Liver (tissue), 10 donors: ENCODE measurements at places on chromosomes 6 and 20. TPM values are rescaled to one million over a fixed set of nuclear protein-coding genes. Genes with fewer than 3 reads are reported as not detected.

DNA sequence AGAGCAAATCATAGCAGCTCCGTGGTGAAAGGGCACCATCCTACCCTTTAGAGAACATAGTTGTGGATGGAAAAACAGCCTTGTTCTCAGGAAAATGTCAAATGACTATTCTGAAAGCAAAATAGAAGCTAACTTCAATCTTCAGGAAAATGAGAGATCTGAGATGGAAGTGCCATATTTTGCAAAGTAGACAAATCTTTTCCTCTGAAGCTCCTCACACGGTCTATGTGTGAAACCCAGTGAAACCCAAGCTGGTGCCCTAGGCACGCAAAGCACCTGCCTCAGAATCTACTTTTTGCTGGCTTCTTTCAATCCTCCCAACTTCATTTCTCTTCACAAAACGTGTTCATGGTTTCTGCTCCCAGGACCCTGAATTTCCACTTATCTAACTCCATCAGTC is 325.2 kb upstream of the CDH4 start:
- no peaks in the 10 kb centered on the region for H3K36me3 ChIP-seq
- H3K27ac ChIP-seq, result no peak overlapping the region
- no peak overlapping the region for H3K4me3 ChIP-seq
- DNase-seq, result no peak
- no peaks in the 10 kb centered on the region for H3K27me3 ChIP-seq

DNA sequence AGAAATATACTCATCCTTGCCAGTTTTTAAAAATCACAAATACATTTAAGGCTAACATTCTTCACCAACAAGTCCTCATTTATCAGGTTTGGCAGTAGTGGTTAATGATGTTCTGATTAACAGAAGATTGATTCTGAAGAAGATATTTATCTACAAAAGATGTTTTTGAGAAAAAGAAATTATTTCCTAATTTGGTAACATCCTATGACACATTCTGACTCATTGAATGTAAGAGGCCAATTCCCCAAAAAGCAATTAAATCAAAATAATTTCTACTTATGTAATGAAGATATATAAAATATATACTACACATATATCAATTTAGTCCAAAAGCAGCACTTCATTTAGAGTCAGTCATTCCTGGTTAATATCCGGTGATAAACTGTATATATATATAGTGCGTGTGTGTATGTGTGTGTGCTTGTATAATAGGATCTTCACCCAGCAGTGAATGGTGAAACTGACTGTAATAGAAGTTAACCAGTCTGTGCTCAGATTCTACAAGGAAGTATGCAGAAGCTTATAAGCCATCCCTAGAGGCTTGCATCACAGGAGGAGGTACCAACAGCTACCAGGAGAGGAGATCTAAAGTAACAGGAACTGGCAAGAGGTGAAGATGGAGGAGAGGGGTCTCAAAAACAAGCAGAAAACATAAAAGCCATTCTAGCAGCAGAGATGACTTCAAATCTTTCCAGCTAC is 82.9 kb upstream of the MARCKS start:
- H3K4me3 ChIP-seq, result no peak overlapping the region
- no peaks in the 10 kb centered on the region for H3K36me3 ChIP-seq
- no peaks in the 10 kb centered on the region for H3K27me3 ChIP-seq

DNA sequence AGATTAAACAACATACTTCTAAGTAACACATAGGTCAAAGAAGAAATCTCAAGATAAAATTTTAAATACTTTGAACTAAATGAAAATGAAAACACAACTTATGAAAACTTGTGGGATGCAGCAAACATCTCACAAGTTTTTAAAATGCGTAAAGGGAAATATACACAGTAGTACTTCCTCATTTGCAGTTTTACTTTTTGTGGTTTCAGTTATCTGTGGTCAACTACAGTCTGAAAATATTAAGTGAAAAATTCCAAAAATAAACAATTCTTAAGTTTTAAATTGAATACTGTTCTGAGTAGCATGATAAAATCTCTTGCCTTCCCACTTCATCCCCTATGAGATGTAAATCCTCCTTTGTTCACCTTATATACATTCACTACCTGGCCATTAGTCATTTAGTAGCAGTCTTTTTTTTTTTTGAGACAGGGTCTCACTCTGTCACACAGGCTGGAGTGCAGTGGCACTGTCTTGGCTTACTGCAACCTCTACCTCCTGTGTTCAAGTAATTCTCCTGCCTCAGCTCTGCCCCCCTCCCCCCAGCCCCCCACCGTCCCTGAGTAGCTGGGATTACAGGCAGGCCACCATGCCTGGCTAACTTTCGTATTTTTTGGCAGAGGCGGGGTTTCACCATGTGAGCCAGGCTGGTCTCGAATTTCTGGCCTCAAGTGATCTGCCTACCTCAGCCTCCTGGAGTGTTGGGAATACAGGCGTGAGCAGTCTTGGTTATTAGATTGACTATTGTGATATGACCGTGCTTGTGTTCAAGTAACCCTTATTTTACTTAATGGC is 154.6 kb upstream of the AHI1 start:
- H3K27me3 ChIP-seq, result no peaks in the 10 kb centered on the region
- no peak for DNase-seq
- no peak overlapping the region for H3K4me3 ChIP-seq
- H3K27ac ChIP-seq, result no peak overlapping the region
- no peaks in the 10 kb centered on the region for H3K4me1 ChIP-seq

GRCh38 chr20:3041854-3042409 is 1.5 kb upstream of the GNRH2 start:
- H3K27me3 ChIP-seq, result no peaks in the 10 kb centered on the region
- peak overlapping the region; percentile 82 for H3K27ac ChIP-seq
- H3K4me1 ChIP-seq, result peaks cover 5% of the 10 kb centered on the region
- no peak for DNase-seq

DNA sequence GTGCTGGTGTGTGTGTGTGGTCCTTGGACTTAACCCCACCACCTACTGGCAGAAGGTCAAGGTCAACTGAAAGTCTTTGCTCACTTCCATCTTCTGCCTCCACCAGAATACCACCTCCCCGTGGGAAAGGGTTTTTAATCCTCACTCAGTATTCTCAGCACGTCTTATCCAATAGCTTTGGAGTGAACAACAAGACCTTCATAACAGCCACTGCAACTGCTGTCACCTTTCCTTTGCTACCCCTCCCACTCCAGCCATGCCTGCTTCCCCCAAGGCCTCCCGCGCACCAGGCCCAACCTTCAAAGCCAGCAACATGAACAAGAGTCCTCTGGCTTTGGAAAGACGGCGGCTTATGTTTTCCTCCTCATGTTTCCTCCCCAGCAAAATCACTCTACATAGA is 787 bp upstream of the BTN2A2 start:
- H3K4me3 ChIP-seq, result no peak overlapping the region
- no peak for DNase-seq
- H3K27me3 ChIP-seq, result no peaks in the 10 kb centered on the region
- H3K36me3 ChIP-seq, result no peaks in the 10 kb centered on the region
- H3K4me1 ChIP-seq, result no peaks in the 10 kb centered on the region

- no peak overlapping the region for H3K4me3 ChIP-seq
- no peak overlapping the region for H3K27ac ChIP-seq
- H3K4me1 ChIP-seq, result no peaks in the 10 kb centered on the region
- no peak for DNase-seq
These were observed 121.6 kb upstream of the LGSN start for GRCh38 chr6:63441266-63441956.

DNA sequence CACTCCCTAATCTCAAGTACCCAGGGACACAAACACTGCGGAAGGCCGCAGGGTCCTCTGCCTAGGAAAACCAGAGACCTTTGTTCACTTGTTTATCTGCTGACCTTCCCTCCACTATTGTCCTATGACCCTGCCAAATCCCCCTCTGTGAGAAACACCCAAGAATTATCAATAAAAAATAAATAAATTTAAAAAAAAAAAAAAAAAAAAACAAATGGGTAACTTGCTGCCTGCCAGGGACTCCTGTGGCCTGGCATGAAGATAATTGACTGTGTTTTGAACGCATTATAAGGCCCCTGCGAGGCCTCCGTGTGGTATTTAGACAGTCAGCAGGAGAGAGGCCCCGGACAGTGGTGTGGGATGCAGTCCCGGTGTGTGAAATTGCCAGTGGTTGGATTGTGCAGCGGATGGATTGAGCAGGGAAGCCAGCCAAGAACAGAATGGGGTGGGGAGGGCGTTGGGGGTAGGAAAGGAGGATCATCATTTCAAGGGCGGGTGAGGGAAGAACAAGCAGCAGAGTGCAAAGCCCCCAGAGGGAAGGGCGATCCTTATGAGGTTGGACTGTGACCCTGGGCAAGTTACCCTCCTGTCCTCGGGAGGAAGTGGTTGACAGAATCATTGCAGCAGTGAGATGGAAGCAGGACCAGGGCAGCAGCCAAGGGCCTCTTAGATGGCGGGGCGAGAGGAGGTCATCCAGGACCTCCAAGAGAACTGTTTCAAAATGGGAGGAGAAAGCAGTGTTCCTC is 43.3 kb downstream of the PPARD start:
- H3K27me3 ChIP-seq, result no peaks in the 10 kb centered on the region
- no peak for DNase-seq
- H3K27ac ChIP-seq, result no peak overlapping the region
- H3K4me1 ChIP-seq, result no peaks in the 10 kb centered on the region
- H3K4me3 ChIP-seq, result no peak overlapping the region
- H3K36me3 ChIP-seq, result peaks cover 3% of the 10 kb centered on the region

DNA sequence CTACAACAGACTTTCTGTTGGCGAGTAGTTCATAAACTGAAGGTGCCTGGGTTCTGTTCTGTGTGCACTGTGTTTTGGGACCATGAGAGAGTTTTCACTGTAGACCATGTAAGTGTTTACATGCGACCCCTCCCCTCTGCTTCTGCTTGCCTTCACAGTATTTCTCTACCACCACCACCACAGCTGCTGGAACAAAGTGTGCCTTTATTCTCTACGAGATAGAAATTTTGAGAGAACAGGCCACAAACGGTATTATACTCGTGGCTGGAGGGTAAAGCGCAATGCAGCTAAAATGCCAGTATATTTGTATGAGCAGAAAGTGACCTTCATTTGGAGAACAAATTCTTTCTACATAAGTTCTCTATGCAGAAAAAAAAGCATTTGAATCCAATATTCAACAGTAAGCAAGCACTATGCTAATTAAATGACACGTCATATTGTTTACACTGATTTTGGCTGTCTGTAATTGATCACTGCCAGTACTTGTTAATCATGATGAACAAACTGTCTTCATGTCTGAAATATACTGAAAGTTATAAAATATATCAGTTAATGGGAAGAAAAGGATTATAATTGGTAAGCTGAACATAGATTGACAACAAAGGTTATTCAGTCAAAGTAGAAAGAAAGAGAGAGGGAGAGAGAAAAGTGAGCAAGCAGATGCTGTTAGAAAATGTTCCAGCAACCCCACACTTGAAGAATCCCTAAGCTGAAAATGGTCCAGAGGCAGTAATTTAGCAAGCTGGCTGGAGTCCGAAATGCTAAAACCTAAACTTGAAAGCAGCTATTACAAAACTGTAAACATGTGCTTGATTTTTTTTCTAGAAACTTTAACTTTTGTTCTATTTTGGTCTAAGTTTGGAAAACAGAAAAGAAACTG is 8.8 kb downstream of the CLDN20 start:
- H3K4me3 ChIP-seq, result no peak overlapping the region
- H3K4me1 ChIP-seq, result no peaks in the 10 kb centered on the region
- H3K27ac ChIP-seq, result no peak overlapping the region

DNA sequence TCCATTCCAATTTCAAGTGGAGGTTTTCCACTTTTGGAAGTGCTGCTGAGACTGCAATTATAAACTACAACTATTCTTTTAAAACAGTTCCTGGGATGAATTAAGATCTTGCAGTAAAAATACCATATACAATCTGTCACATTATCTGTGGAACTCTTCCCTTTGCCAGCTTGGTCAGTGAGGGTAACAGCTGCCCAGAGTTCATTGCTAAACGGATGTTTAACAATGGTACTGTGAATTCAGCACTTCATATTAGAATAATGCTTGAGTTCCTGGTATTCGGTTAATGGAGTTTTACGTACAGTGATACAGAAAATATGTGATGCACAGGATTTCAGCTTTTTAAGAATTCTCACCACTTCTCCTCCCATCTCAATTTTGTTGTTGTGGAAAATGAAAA is 51.5 kb downstream of the KCNS1 start:
- no peak for DNase-seq
- no peaks in the 10 kb centered on the region for H3K27me3 ChIP-seq
- no peak overlapping the region for H3K4me3 ChIP-seq
- H3K27ac ChIP-seq, result no peak overlapping the region
- H3K4me1 ChIP-seq, result no peaks in the 10 kb centered on the region

DNA sequence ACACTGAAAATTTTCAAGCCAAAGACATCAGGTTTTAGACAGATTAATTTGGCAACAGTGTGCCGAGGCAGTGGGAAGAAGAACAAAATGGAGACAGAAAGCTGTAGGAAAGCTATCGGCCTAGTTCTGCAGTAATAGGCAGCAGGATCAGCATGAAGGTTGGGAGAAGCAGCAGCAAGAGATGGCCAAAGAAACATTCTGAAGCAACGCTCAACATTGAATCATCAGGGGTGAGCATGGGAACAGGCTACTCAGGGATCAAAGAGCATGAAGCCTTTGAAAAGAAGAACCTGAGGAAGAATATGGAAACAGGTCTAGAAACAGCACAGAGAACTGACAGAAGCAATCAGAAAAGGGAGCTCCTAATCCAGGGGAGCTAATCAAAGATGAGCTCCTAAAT is 7.1 kb upstream of the DST start:
- no peak overlapping the region for H3K4me3 ChIP-seq
- no peaks in the 10 kb centered on the region for H3K27me3 ChIP-seq
- no peak for DNase-seq
- peaks cover 2% of the 10 kb centered on the region for H3K4me1 ChIP-seq
- H3K27ac ChIP-seq, result peak overlapping the region; percentile 32

- DNase-seq, result no peak
- peaks cover 20% of the 10 kb centered on the region for H3K4me1 ChIP-seq
- H3K27me3 ChIP-seq, result no peaks in the 10 kb centered on the region
- H3K36me3 ChIP-seq, result no peaks in the 10 kb centered on the region
- no peak overlapping the region for H3K4me3 ChIP-seq
These were observed 12.9 kb downstream of the COX7A2 start for GRCh38 chr6:75230484-75231325.

DNA sequence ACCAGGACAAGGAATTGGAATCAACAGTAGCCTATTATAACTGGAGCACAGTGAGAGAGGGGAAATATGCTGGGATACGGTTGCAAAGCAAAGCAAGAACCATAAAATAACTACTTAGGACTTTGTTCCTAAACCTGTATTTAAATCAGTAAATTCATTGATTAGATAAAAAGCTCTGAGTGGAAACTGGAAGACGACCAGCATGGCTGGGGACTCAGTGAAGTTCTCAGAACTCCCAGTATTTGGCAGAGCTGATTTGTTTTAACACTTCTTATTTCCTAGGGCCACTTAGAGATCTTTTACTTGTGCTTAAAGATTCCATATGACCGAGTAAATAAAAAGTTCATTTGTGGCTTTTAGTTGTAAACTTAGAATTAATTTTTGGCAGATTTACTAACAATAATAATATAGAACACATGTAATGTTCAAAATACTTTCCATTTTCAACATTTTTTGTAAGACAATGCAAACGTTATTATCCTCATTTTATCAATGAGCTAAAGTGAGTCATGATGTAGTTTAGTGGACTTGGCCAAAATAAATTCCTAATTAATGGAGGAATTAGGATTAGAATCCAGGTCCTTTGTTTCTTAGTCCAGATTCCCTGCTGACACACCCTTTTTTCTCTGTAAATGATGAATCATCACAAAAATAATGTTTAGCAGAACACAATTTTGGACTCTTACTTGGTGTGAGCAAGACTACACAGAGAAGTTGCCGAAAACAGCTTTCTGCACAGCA is 392.9 kb downstream of the GJA1 start:
- H3K27ac ChIP-seq, result no peak overlapping the region
- no peaks in the 10 kb centered on the region for H3K36me3 ChIP-seq
- no peak overlapping the region for H3K4me3 ChIP-seq
- no peak for DNase-seq
- H3K4me1 ChIP-seq, result no peaks in the 10 kb centered on the region
- H3K27me3 ChIP-seq, result no peaks in the 10 kb centered on the region

Gene SLC17A3
- 8.3 TPM for polyA plus RNA-seq

Gene ZNF334
- polyA plus RNA-seq, result 1.0 TPM

Gene BEND6
- polyA plus RNA-seq, result 0.03 TPM

Gene C6orf141
- 0.43 TPM for polyA plus RNA-seq

Gene PRRT1
- polyA plus RNA-seq, result 0.24 TPM

Gene SPTLC3
- polyA plus RNA-seq, result 10.5 TPM
